ENCODE measurements at places on chromosomes 5 and 9.

GRCh38 chr9:76459694-76460635 lies 983 bp downstream of the GCNT1 start:
- no peak for DNase-seq

GRCh38 chr9:89810431-89810830 lies 205.6 kb downstream of the GADD45G start:
- no peak for DNase-seq

DNA sequence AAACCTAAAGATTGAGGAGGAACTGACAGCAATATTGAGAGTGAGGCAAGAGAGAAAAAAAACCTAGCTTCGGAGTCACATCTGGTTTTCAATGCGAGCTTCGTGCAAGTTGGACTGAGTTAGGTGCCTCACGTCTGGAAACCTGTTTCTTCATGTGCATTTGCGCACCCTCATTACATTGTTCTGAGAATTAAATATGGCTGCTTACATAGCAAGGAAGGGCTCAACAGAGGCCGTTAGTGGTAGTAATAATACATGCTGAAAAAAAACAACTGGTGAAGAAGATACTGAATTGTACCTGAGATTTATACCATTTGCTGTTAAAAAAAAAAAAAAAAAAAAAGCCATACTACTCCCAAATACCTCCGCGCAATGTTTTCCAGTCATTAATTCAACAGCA lies 18.6 kb downstream of the DNAJA1 start:
- no peak for DNase-seq

- DNase-seq = no peak
These were observed 187.4 kb downstream of the DCP2 start for GRCh38 chr5:113164021-113164420.

- DNase-seq = no peak
These were observed 99.3 kb downstream of the CCDC192 start for GRCh38 chr5:127802477-127802865.
